ENCODE measurements at places on chromosomes 6 and 20.

DNA sequence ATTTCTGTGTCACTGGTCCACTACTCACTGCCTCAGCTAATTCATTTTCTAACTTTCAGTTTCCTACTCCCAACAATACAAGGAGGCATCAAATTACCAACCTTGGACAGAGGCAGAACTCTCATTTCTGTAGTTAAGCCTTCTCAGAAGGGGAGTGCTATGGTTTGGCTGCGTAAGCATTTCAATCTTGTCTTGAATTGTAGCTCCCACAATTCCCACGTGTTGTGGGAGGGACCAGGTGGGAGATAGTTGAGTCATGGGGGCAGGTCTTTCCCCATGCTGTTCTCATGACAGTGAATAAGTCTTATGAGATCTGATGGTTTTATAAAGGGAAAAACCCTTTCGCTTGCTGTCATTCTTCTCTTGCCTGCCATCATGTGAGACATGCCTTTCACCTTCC lies 22.9 kb downstream of the HLA-DRA start:
- no peak overlapping the region for H3K27ac ChIP-seq
- peaks cover 15% of the 10 kb centered on the region for H3K4me1 ChIP-seq
- DNase-seq, result peak; percentile 64

DNA sequence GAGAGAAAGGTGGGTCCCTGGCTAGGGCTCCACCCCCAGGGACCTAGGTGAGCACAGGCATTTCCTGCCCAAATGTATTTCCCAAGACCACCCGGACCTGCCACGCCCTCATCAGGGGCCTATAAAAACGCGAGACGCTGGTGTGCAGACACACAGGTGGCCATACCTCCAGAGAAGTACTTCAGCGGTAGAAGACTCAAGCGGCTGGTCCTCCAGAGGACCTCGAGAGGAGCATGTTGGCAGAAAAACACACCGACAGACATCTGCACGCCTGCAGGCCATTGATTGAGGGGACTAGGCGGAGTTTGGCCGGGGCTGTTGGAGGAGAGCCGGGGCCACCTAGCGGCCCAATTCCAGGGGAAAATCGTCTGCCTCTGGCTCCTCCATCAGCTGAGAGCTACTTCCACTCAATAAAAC lies 695.8 kb upstream of the MMS22L start:
- no peaks in the 10 kb centered on the region for H3K36me3 ChIP-seq
- H3K4me1 ChIP-seq, result no peaks in the 10 kb centered on the region
- H3K27me3 ChIP-seq, result no peaks in the 10 kb centered on the region
- H3K4me3 ChIP-seq, result no peak overlapping the region
- no peak overlapping the region for H3K27ac ChIP-seq

DNA sequence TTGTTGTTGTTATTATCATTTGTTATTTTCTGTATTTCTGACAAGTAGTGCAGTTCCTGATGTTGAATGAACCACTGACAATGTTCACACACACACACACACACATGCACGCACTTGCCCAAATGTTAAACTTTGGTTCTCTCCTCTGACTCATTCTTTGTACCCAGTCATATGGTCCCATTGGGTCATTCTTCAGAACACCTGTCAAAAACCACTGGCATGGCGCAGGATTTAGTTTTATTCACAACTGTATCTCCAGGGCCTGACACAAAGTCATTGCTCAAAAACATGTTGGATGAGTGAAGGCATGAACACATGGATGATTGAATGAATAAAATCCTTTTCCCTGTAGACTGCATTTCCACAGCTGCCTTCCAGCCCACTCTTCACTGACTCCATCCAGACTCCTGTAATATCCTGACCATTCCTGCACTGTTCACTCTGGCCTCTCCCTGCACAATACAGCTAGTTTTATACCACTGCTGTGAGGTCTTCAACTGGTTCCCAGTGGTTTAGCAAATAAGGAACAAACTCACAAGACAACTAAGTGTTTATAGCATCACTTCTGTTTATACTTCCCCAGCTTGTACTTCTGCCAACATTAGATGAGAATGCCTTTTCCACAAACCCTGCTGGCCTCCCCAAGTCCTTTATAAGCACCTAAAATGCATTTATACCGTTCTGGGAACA lies 6.9 kb upstream of the CST11 start:
- H3K36me3 ChIP-seq, result peaks cover 1% of the 10 kb centered on the region
- H3K4me3 ChIP-seq, result no peak overlapping the region
- peaks cover 17% of the 10 kb centered on the region for H3K27me3 ChIP-seq
- H3K4me1 ChIP-seq, result peaks cover 6% of the 10 kb centered on the region

GRCh38 chr6:157665180-157665579 lies 157.9 kb upstream of the SNX9 start:
- no peak for DNase-seq
- no peaks in the 10 kb centered on the region for H3K36me3 ChIP-seq
- H3K4me1 ChIP-seq, result peaks cover 24% of the 10 kb centered on the region
- H3K27ac ChIP-seq, result no peak overlapping the region
- peaks cover 4% of the 10 kb centered on the region for H3K27me3 ChIP-seq

DNA sequence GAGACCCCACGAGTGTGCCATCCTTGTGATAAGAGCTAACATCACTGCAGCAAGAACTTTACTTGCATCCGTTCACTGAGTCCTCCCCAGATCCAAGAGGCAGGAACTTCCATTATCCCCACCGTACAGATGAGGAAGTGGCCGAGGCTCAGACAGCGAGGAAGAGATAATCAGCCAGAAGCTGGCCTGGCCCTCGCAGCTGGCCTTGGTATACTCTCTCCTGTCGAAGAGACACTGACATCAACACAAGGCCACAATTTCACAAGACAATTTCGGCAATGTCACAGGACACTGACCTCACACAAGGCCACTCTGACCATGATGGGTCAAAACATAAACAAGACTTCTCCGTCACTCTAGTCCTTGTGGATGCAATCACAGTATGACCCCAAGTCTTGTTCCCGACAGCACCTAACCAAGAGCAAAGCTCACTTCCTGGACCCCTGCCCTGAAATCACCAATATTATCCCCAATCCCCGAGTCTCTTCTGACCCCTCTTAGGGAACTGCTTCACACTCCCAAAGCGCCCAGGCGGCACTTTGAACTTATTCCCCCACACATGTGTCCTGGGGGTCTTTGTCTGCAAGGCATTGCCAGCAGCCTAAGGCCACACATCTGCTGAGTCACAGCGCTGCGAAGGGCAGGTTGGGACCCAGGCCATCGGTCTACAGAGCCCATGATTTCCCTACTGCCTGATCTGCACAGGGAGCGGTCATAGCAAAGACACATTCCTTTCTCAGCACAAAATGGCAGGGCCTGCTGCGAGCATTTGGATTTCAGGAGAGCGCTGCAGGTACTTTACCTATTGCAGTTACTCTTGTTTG lies 14.8 kb upstream of the VAPB start:
- no peak overlapping the region for H3K4me3 ChIP-seq
- H3K27ac ChIP-seq, result no peak overlapping the region
- H3K36me3 ChIP-seq, result no peaks in the 10 kb centered on the region
